Tibial nerve (tissue), 4 donors: ENCODE measurements at places on chromosomes 3 and 15. TPM values are rescaled to one million over a fixed set of nuclear protein-coding genes. Genes with fewer than 3 reads are reported as not detected.

Gene SLC26A6
- total RNA-seq = 16.1 TPM

DNA sequence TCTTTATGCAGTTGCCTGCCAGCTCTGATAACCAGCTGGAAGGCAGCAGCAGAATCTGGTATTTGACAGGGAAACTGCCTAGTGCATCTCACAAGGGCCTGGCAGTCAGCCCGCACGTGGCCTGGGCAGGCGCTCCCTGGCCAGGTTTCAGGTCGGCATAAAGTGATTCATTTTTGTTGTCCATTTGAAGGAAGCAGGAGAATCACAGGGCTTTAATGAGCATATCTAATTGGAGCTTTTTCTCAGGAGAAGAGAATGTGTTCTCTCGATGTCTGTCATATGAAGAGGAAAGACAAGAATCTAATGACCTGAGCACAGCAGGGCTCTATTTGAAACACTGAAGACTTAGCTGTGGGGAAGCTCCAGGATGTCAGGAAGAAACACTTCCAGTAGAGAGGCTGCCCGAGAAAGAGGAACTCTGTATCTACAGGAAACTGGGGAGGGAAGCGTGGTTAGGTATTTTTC is 98.8 kb upstream of the MB21D2 start:
- no peaks in the 10 kb centered on the region for H3K36me3 ChIP-seq
- no peaks in the 10 kb centered on the region for H3K27me3 ChIP-seq
- H3K27ac ChIP-seq = no peak overlapping the region
- no peak overlapping the region for H3K4me3 ChIP-seq

GRCh38 chr3:107045791-107046190 is 331.4 kb upstream of the CCDC54 start:
- H3K27ac ChIP-seq = no peak overlapping the region
- no peak for DNase-seq
- H3K36me3 ChIP-seq = no peaks in the 10 kb centered on the region
- no peaks in the 10 kb centered on the region for H3K27me3 ChIP-seq
- no peaks in the 10 kb centered on the region for H3K4me1 ChIP-seq

GRCh38 chr15:57135800-57136199 is 217.4 kb downstream of the TCF12 start:
- no peak overlapping the region for H3K4me3 ChIP-seq
- H3K27me3 ChIP-seq = no peaks in the 10 kb centered on the region
- H3K27ac ChIP-seq = no peak overlapping the region
- H3K36me3 ChIP-seq = no peaks in the 10 kb centered on the region

GRCh38 chr3:13352621-13353131 is 67.4 kb downstream of the NUP210 start:
- DNase-seq = no peak
- no peaks in the 10 kb centered on the region for H3K4me1 ChIP-seq
- peaks cover 53% of the 10 kb centered on the region for H3K36me3 ChIP-seq
- no peak overlapping the region for H3K4me3 ChIP-seq

- no peaks in the 10 kb centered on the region for H3K27me3 ChIP-seq
- H3K4me1 ChIP-seq = no peaks in the 10 kb centered on the region
- no peak for DNase-seq
- no peak overlapping the region for H3K4me3 ChIP-seq
- no peaks in the 10 kb centered on the region for H3K36me3 ChIP-seq
Observed at GRCh38 chr15:69009341-69009740, 5.2 kb upstream of the NOX5 start.
